Pons (tissue), 1 donor: ENCODE measurements at places on chromosomes 2 and 18.
A peak's percentile ranks its signal among the peaks of the same experiment; 100 is the strongest.

- no peak for DNase-seq
Measured at GRCh38 chr18:2050702-2051201, 520.6 kb downstream of the METTL4 start.

DNA sequence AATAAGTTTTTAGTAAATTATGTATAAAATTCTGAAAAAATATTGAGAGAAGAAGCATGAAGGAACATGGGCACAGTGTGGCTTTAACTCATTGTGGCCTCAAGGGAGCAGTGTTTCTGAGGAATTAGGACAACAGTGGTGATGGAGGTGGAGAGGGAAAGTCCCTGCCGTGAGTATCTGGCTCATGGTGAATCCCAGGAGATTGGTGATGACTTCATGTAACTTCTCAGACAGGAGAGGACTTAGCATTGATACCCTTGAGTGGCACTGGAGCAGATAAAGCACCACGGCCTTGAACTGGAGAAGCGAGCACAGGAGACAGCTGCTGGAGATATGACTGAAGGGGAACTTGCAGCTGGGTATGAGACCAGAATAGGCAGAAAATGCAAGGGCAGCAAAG lies 35.0 kb upstream of the LRP1B start:
- DNase-seq, result peak; percentile 39

- DNase-seq, result no peak
Measured at GRCh38 chr18:27461957-27462356, 276.8 kb upstream of the CHST9 start.

DNA sequence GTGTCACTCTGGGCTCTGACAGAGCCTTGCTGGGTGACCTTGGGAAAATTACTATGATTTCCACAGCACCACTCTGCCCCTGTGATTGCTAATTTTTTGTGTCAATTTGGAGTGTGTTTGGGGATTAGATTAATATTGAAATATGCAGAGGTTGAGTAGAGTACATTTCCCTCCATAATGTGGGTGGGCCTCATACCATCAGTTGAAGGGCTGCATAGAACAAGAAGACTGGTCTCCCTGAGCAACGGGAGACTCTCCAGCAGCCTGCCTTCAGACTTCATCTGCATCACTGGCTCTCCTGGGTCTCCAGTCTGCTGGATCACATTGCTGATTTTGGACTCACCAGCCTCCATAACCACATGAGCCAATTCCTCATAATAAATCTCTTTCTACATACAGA lies 313.7 kb downstream of the TNS1 start:
- DNase-seq, result no peak

GRCh38 chr2:177334940-177335543 lies 57.5 kb upstream of the AGPS start:
- DNase-seq, result peak; percentile 81

- no peak for DNase-seq
Measured at GRCh38 chr2:121830809-121831208, 75.4 kb downstream of the TSN start.

DNA sequence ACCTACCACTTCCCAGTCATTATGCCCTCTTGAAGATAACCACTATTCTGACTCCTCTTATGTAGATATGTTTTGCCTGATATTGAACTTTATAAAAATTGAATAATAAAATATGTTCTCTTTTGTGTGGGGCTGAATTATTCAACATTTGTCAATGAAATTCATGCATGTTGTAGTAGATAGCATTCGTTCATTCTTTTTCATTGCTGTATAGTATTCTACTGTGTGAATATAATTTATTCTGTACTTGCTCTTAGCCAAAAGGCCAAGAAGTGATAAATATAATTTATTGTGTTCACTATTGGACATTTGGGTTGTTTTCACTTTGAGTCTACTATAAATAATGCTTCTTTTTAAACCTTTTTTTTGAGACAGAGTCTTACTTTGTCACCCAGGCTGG lies 29.0 kb downstream of the EML6 start:
- DNase-seq, result no peak

DNA sequence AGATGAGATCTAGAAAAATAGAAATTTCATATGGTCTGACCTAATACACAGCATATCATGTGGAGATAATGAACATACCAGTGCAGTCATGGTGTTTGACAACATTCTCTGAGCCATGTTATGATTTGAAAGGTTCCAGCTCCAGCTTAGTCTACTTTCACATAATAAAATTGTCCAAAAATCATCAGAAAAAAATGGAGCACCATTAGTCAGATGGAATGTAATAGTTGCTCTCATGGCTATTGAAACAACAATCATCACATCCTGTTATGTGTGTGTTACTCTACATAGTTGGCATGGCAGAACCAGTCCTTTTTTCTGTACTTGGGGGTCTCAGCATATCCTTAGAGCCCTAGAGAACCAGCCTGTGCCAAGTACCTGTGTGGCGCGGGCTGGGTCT lies 678.9 kb upstream of the FANCL start:
- no peak for DNase-seq

- peak; percentile 54 for DNase-seq
Measured at GRCh38 chr2:26503231-26503880, 25.4 kb upstream of the OTOF start.

DNA sequence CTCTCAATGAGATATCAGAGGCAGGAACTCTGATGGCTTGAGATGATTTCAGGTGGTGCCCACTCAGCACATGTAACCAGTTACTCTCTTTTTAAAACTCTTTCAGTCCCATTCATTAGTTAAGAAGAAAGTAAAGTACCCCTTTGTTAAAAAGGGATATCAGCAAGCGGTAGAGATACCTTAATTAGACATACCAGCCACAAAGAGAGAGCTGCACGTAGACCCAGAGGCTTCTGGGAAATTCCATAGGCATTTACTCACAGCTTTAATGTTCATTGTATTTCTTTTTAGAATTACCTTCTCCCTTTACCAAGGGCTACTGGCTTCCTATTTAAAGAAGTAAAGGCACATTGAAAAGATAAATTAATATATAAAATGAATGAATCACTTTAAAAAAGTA lies 63.3 kb downstream of the LYPD6B start:
- no peak for DNase-seq

DNA sequence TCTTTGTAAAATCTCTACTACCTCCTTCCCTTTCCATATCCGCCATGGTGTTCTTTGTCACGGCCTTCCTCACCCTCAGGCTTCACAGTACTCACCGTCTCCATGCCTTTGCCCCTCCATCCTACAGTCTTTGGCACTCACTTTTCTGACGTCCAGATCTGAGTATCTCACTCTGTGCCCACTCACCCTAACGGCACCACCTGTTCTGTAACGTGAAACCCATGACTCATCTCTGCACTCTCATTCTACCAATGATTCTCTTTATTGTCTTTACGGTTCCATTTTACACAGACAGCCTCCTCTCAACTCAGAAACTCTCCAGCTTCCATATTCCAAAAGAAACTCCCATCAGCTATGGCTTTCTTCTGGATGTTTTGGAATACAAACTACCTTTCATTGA lies 56.7 kb downstream of the NETO1 start:
- DNase-seq, result no peak

- no peak for DNase-seq
Measured at GRCh38 chr18:70674896-70675295, 386.1 kb downstream of the SOCS6 start.

DNA sequence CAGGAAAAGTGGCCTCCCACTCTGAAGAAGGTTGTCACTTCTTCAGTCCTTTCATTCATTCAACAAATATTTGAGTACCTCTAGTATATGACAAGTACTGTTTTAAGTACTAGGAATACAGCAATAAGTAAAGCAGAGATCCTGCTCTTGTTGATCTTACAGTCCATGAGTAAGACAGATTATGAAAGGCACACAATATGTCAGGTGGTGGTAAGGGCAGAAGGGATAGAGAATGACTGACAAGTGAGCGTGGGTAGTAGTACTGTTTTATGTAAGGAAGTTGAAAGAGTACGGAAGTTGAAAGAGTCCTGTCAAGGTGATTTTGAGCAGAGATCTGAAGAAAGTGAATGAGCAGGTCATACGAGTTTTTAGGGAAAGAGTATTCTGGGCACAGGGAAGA lies 111.3 kb downstream of the GALNT1 start:
- DNase-seq, result no peak

GRCh38 chr2:16726577-16726976 lies 60.9 kb upstream of the CYRIA start:
- DNase-seq, result no peak

DNA sequence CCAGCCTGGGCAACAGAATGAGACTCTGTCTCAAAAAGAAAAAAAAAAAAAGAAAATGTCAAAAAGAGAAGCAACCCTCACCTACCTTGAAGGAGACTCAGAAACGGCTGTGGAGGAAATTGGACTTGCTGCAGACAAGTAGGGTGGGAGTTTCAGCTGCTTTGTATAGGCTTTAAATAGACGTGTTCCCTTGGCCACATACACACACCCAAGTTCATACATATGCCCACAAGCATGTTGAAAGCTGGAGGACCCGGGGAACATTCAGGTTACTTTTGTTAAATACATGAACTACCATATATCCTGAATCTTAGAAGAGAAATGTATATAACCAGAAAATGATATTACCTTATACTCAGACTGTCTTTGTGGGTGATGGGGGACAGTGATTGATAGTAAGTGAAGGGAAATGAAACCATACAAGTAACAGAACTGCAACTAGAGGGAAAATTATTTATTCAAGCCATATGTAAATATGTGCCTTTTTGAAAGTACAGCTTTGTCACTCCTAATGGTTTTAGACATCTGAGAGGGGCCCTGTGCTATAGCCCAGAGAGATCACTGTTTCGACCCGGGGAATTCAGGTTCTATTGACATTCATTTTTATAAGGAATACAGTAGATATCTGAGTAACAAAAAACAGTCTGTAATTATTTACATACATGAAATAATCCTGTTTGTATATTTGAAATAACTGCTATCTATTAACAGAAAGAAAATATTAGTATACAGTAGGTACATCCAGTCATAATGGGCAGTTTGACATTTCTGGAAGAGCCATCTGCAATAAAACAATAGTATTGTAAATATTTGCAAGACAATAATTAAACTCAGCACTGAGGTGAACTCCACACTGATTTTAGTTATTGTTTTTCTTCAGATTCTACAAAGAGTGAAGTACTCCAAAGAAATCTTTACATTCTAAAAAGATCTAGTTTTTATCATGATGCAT lies 48.0 kb upstream of the TGIF1 start:
- DNase-seq, result no peak
